Activated naive CD8-positive, alpha-beta T cell treated with anti-CD3 and anti-CD28 coated beads, Interleukin-2, amount 50 U/mL, for 24 hours (primary cell): ENCODE measurements at places on chromosomes 12 and 14.

- DNase-seq = no peak
- peaks cover 77% of the 10 kb centered on the region for H3K4me1 ChIP-seq
- H3K36me3 ChIP-seq = no peaks in the 10 kb centered on the region
- H3K27ac ChIP-seq = peak overlapping the region; percentile 61
Observed at GRCh38 chr14:65299826-65300225, 112.7 kb upstream of the FUT8 start.

DNA sequence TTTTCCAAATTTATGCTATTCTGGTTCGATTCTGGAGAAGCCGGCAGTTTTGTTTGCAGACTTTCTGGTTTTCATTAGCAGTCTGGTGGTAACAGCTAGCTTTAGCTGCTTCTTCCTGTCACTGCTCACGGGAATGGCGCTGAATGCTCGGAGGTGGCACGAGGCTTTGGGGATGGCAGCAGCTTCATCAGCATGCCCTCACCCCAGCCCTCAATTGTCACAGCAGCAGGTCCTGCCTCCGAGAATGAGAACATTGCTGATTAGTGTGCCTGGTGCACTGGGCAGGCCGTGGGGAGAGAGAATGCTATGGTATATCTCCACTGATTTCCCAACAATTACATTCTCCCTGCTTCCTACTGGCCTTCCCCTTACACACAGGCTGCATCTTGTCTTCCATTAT lies 73.6 kb downstream of the SAMD4A start:
- DNase-seq = no peak
- H3K27me3 ChIP-seq = no peaks in the 10 kb centered on the region
- no peak overlapping the region for H3K27ac ChIP-seq
- H3K4me3 ChIP-seq = no peak overlapping the region

DNA sequence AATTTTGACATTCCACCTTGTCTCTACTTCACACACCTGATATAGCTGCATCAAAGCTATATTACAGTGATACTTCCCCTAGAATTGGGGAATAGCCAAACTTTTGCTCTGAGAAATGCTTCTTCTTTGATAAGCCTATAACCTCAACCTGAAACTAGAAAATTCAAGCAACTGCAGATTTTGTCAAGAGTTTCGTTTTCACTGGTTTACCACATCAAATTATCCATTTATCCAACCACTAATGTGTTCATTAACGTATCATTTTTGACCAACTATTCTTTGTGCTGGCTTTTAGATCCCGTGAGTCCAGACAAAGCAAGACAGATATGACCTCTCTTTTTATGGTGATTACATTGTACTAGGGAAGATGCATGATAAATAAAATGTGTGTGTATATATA lies 13.5 kb upstream of the TAS2R46 start:
- H3K36me3 ChIP-seq = peaks cover 33% of the 10 kb centered on the region
- DNase-seq = no peak
- H3K4me1 ChIP-seq = peaks cover 16% of the 10 kb centered on the region

- peaks cover 8% of the 10 kb centered on the region for H3K27me3 ChIP-seq
- DNase-seq = no peak
- H3K4me3 ChIP-seq = peak overlapping the region; percentile 93
Observed at GRCh38 chr12:98504368-98504617, 11.1 kb upstream of the TMPO start.

DNA sequence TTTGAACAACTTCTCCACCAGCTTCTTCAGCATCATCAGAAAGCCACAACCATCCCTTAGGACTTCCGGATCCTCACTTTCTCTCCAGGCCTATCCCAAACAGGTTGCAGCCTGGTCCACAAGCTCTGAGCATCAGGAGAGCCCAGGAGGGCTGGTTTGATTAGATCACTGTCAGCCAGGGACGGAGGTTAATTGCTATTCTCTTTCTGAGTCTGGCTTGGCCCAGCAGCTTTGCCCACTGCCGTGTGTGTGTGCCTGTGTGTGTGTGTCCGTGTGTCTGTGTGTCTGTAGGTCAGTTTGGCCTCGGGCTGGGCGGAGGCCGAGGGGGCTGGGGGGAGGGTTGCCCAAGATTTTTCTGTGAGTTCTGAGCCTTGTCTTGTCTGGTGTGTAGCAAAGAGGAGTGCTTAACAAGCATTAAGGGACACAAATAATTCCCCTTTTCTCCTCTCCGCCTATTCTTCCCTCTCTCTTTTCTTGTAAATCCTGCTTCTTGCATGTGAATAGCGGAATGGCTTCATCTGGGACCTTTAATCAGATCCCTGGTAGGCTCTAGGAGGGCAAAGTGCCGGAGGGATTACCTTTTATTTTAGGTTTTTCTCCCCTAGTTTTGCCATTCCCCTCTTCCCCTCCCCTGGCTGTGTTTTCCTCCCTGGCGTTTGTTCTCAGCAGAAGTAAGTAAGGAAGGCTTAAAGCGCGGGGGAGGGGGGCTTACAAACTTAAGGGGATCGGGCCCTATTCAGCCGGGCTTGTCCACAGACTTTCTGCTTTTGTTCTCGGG lies 138.2 kb upstream of the LHX5 start:
- no peaks in the 10 kb centered on the region for H3K4me1 ChIP-seq
- no peak overlapping the region for H3K4me3 ChIP-seq
- no peak for DNase-seq
- H3K27me3 ChIP-seq = peaks cover 53% of the 10 kb centered on the region
- peaks cover 1% of the 10 kb centered on the region for H3K36me3 ChIP-seq

GRCh38 chr12:89884416-89884898 lies 175.8 kb upstream of the ATP2B1 start:
- no peak overlapping the region for H3K4me3 ChIP-seq
- H3K36me3 ChIP-seq = no peaks in the 10 kb centered on the region
- no peaks in the 10 kb centered on the region for H3K27me3 ChIP-seq
- no peak overlapping the region for H3K27ac ChIP-seq
